ENCODE measurements at places on chromosomes 7 and 10.

GRCh38 chr10:42304341-42304740 lies 334.0 kb downstream of the ZNF33B start:
- DNase-seq = no peak

DNA sequence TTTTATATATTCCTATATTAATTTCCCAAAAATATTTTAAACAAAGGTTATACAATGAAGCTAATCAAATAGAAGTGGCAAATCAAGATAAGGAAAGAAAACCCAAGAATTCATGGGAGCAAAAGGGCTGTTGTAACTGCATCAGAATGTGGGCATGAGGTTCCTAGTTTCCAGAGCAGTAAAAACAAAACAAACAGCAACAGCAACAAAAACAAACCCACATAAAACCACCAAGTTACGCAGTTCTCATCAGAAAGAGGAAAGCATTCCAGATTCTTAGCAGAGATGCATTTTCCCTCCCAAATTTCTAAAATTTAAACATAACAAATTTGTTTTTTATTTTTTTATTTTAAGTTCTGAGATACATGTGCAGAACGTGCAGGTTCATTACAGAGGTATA lies 34.8 kb upstream of the MSMB start:
- DNase-seq = no peak

GRCh38 chr7:130393101-130393561 lies 12.8 kb downstream of the CPA1 start:
- DNase-seq = no peak

- no peak for DNase-seq
These were observed 210.8 kb downstream of the CCSER2 start for GRCh38 chr10:84539216-84539615.

DNA sequence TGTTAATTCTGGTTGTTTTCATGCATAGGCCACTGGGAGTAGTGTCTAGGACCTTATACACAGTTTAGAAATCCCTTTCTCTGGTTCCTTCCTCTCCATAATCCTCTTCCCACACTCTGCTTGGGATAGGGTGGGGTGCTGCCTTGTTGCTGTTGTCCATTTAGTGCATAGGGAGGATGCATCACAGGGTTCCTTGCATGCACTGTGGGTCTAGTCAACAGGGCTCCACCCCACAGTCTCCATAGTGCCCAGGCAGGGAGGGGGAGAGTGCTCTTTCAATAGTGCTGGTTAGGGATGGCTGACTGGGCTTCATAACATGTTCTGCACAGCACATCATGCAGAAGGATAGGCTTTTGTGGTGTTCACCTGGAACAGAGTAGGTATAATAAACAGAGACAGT lies 81.1 kb downstream of the ARHGAP12 start:
- DNase-seq = no peak

GRCh38 chr7:24378871-24379616 lies 95.1 kb downstream of the NPY start:
- DNase-seq = no peak

DNA sequence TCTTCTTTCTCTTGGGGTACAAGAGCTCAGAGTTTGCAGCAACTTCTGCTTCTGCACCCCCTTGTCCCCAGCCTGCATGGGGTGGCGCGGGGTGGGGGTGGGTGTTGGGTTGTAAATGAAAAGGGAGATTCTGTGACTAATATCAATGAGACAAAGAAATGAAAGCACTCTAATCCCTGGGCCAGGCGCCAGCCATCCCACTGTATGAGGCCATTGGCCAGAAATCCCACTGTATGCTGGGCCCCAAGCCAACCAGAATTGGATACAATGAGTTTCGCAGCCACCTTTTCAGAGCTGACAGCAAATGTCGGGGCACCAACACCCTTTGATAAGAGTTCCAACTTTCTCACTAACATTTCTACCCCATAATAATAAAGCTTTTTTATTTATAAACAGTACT lies 10.9 kb upstream of the PTN start:
- DNase-seq = no peak

- DNase-seq = no peak
These were observed 5.5 kb upstream of the IRF5 start for GRCh38 chr7:128931965-128932861.

GRCh38 chr7:36305226-36305625 lies 84.4 kb upstream of the ANLN start:
- no peak for DNase-seq

DNA sequence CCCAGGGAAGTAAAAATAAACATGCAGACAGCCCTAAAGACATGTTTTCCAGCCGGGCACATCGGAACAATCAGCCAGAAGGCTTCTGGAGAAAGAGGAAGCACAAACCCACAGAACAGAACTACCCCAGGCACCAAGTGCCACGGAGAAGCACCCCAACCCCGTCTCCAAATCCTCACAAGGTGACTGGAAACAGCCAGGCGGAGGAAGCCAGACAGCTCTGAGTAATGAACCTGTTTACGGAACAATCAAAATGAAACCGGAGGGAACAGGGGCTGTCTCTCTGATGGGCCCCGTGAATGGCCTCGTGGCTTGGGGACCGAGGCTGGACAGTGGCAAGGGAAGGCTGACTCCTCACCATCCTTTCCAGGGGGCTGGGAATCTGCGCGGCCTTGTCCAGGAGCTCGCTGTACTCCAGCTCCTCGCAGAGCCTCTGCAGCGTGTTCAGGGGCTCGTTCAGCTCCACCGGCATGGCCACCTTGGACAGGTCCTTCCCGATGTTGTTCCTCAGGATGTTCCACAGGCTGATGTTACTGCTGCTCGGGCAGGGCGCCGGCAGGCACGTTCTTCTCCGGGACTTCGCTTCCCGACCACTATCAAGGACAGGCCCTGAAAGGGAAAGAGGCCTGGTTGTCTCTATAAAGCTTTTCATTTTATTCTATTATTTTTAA lies 77.0 kb upstream of the GSDME start:
- no peak for DNase-seq

DNA sequence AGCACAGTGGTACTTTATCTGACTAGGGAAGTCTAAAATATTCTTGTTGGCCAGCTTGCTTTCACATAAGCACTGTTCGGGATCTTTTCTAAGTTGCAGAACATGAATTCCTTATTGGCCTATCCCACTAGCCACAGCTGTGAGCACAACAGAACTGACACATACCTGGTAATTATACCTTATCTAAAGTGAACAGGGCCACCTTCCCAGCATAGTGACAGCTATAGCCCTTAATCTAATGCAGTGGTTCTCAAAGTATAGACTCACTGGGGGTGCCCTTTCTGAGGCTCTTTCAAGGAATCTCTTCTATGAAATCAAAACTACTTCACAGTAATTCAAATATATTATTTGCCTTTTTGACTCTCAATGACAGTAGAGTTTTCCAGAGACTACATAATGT lies 184.7 kb upstream of the KAT6B start:
- no peak for DNase-seq

DNA sequence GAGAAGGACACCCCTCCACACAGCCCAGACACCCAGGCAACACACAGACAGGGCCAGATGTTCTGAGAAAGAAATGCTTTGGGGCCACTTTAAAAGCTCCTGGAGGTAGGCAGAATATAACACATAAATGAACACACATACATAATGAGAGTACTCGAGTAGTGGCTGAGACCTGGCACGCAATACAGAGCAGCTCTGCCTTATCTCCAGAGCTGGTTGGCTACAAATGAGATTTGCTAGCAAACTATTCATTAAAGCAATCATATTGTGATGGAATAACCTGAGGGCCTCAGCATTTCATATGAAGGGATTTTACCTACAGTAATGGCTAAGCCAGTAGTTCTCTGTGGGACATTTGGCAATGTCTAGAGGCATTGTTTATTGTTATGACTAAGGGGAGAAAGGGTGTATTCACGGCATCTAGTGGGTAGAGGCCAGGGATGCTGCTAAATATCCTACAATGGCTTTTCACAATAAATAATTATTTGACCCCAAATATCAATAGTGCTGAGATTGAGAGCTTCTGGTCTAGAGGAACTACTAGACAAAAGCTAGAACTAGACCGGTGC lies 5.5 kb upstream of the IMPDH1 start:
- DNase-seq = no peak

- DNase-seq = no peak
These were observed 1.6 kb downstream of the ZNF746 start for GRCh38 chr7:149495785-149496641.

DNA sequence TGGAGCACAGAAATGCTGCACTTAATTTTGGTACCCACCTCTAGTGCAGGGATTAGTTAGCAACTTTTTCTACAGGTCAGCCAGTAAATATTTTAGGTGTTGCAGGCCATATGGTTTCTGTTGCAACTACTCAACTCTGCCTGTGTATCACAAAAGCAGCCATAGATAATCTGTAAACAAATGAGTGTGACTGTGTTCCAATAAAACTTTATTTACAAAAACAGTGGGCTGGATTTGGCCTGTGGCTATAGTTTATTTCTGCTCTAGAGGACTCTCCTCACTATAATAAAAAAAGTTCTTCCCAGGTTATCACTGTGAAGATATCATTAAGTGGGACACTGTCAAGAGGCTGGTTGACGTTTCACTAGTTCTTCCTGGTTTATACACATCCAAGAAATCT lies 65.8 kb downstream of the DNAJC12 start:
- no peak for DNase-seq

GRCh38 chr7:46744957-46745706 lies 824.1 kb upstream of the IGFBP3 start:
- no peak for DNase-seq

DNA sequence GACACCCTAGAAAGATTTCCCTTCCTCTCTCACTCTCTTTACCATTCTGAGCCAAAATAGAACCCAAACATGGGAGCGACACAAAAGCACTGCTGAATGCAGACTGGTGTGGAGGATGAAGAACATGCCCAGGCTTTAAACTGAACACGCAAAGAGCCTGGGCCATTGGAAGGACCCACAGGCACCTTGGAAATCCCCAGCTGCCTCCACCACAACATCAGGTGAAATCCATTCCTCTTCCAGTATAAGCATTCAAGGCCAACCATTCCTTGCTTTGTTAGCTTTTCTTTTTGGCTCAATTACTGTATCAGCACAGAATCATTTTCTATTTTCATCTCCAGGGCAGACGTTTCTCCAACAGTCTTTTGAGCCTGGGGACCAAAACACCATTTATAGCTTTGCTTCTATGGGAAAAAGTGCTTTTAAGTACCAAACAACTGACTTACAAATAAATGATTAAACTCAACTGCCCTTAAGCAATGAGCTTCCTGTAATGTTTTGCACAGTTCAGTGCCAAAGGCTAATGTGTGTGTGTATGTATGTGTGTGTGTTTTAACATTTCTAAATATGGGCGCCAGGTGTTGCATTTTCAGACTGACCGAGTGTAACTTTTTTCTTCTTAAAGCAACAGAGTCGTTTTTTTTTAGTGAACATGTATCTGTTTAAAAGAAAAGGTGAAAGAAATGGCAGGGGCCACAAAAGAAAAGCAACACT lies 16.2 kb upstream of the BLNK start:
- no peak for DNase-seq

Data from activated T-cell treated with anti-CD3 and anti-CD28 coated beads for 48 hours (primary cell).